ENCODE measurements at places on chromosomes 12 and 14.

- DNase-seq: no peak
Observed at GRCh38 chr14:34177466-34177865, 226.6 kb upstream of the EGLN3 start.

DNA sequence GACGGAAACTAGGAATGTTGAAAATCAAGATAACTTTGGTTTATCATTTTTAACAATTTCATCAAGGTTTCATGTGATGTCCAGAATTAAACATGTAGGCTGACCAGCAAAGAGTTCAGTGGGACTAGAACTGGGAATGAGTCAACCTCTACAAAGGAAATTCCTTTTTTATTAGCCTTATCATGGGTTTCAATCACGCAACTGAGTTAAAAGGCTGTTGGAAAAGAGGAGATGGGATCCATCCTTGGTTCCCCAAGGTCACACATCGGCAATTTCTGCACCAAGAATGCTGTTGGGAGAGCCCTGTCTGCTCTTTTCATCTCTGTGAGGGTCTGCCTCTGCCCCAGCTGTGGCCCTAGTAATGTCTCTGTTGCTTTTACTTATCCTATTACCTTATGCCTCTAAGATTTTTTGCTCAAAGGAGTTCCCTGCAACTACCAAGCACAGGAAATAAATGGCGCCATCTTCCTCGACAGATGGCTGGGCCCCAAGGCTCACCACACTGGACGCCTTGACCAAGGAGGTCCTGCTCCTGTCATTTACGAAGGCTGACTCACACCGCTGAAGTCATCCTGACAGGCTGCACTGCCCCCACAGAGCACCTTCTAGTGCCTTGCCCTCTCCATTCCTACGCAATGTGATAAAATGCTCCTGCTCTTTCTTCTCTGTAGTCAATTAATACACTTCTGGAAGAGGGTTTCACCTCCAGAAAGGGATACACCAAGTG lies 367.4 kb downstream of the GXYLT1 start:
- no peak for DNase-seq

DNA sequence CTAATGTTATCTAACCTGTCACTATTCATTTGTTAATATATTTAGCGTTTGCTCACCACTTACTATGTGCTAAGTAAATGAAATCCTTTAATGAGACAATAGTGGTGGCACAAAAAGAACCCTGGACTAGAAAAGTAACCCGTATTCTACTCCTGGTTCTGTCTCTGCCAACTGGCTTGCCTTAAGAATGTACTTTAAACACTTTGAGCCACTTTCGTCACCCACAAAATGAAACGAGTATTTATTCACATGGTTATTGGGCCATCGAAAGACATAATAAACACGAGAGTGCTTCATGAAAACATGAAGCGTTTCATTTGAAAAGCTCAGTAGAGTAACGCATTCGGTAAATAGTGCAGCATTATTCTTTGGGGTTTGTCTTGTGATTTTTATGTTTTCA lies 254.7 kb downstream of the EGLN3 start:
- no peak for DNase-seq

DNA sequence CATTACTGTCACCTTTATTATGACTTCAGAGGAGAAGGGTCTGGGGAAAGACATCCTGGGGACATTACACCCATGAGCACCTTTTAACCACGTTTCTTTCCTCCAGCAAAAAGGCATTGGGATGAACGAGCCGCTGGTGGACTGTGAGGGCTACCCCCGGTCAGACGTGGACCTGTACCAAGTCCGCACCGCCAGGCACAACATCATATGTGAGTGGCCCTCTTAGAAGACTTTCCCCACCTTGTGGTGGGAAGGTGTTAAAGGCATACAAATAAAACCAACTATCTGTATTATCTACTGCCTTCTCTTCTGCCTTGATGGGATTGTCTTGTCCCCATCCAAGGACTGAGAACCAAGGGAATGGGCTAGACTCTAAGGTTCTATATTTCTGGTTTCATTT lies 6.0 kb downstream of the PSMD9 start:
- DNase-seq: no peak

GRCh38 chr14:94306047-94306978 lies 13.2 kb upstream of the SERPINA10 start:
- no peak for DNase-seq

- no peak for DNase-seq
Observed at GRCh38 chr14:33676135-33676566, 274.7 kb downstream of the EGLN3 start.

- DNase-seq: no peak
Observed at GRCh38 chr14:86464341-86464740, 934.4 kb downstream of the FLRT2 start.

DNA sequence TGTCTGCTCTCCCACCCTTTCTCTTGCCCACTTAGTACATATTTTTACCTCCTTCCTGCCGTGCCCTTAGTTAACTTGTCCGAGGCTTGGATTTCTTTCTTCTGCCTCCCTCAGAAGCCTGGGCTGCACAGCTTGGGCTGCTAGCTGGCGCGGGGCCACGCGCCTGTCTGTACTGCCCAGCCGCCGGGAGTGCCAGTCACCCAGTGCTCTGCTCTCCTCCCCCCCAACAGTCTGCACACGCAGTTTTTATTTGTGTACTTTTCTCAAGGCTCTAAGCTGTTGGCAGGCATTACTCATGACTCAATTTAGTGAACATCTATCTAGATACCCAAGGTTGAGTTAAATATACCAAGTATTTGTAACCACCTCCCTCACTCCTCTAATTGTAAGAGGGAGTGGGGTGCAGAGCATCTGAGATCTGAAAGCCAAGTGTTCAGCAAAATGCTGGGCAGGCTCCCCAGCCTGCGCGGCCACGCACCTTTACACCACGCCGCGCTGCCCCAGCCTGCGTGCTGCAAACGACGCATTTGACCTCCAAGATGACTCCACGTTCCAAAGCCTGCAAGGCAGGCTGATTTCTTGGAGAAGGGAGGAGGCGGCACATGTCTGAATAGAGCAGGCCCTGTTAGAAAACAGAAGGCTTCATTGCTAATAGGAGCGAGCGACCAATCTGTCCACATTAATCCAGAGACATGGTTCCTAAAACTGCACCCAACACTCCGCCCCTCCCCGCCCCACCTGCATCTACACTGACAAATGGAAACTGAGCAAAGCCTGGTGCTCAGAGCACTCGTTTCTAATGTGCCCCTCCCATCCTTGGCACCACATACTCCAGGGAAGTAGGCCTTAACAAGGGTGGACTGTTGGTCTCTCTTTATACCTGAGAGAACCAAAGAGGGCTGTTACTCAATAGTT lies 18.2 kb upstream of the CACNA2D4 start:
- DNase-seq: no peak

- DNase-seq: no peak
Observed at GRCh38 chr14:30854492-30854891, 19.9 kb upstream of the COCH start.

DNA sequence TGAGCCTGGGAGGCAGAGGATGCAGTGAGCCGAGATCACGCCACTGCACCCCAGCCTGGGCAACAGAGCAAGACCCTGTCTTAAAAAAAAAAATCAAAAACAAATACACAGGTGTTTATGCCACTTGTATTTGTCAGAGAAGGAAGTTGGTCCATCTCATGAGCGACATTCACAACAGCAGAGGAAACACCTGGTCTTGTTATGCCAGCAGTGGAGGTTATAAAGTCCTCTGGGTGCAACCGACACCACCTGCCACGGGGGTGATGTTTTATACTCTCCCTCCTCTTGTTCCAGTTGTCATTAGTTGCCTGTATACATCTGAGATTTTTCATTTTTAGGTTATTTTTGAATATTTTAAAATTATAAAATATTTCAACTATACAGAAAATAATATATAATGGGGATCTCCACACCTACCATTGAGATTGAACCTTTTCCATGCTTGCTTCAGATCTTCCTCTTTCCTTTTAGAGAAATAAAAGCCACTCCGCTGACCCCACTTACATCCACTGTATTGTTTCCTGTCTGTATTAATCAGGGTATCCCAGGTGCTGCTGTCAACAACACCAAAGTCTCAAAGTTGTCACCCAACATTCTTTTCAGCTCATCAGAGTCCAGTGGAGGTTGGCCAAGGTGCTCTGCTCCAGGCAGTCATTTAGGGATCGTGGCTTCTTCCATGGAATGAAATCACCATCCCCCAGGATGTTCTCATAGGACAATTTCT lies 65.1 kb downstream of the RNFT2 start:
- no peak for DNase-seq

- DNase-seq: no peak
Observed at GRCh38 chr12:29110506-29111442, 38.3 kb upstream of the FAR2 start.

DNA sequence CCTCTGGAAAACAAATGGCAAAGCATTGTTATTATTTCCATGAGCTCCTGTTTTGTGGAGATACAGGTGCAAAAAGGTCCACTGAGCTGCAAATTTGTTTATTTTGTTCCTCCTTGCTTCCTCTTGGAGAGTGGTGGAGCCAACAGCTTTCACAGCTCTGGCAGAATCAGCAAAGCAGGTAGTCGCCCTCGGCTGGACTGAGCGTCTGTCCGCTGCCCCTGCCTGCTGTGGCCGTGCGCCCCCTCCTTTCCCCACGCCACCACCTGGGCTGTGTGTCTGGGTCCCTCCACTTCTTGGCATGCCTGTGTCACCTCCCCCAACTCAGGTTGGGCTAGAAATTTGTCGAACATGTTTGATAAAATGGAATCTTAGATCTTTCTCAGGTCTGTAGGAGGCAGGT lies 188.2 kb downstream of the TSPAN9 start:
- no peak for DNase-seq

- DNase-seq: no peak
Observed at GRCh38 chr14:33792009-33792719, 158.7 kb downstream of the EGLN3 start.

- DNase-seq: no peak
Observed at GRCh38 chr14:60968099-60968498, 12.8 kb downstream of the TRMT5 start.

DNA sequence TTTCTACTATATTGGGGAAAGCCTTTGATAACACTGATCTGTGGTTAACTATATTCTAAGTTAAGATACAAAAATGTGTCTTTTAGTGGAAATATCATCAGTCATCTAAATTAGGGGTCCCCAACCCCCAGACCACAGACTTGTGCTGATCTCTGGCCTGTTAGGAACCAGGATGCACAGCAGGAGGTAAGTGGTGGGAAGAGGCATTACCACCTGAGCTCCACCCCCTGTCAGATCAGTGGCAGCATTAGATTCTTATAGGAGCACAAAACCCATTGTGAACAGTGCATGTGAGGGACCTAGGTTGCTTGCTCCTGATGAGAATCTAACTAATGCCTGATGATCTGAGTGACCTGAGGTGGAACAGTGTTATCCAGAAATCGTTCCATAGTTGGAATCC lies 28.3 kb upstream of the LIN7A start:
- no peak for DNase-seq

DNA sequence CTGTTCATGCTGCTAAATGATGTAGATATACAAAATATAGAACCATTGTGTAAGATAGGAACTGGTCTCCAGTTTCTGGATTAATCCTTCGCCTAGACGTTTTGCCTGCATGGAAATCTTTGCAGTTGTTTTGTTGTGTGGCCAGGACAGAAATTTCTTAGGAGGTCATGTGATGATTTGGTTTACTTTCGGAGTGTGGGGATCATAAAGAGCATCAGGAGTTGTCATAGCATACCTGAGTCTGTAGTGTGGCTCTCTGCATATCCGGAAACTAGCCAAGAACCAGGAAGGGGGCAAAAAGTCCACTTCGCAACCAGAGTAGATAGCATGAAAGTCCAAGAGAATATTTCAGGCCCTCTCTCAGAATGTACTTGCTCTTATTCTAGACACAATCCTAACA lies 3.1 kb downstream of the SAMD4A start:
- DNase-seq: no peak

DNA sequence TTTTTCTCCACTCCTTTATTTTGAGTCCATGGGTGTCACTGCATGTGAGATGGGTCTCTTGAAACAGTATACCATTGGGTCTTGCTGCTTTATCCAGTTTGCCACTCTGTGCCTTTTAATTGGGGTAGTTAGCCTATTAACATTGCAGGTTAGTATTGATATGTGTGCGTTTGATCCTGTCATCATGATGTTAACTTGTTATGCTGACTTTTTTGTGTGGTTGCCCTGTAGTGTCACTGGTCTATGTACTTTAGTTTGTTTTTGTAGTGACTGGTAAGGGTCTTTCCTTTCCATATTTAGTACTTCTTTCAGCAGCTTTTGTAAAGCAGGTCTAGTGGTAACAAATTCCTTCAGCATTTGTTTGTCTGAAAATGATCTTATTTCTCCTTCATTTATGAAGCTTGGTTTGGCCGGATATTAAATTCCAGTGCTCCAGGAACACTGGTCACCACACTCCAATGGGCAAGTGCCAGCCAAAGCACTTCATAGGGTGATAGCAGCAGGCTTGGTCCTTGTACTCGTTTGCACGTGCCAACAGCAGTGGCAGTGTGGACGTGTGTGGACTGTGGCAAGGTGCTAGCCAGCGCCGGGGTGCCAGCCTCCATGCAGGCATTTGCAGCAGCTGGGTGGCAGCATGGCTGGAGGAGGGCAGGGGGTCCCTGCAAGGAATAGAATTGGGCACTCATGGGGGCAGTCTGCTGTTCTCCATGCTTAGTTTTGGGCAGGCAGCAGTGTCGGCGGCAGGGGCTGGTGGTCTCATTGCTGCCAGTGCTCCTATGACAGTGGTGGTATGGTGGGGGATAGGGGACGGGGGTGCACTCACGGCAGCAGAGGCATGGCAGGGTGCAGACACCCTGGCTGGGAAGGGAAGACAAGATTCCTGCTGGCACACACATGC lies 53.5 kb downstream of the FRS2 start:
- no peak for DNase-seq

DNA sequence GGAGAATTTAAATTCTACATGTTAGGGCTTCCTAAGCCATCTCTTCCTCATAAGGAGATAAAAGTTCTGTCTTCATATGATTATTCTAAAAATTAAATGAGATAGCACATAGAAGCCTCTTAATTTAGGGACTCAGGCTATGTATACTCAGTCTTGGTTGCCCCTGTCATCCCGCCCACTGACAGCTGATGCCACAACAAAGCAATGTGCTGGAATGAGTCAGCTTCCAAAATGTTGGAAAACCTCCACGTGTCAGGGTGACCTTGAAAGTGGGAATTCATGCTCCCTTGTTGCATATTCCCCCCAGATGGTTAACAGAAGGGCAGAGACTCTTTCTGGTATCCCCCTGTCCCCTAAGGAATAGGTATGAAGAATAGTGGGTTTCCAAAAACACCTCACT lies 238.0 kb upstream of the DDHD1 start:
- no peak for DNase-seq

GRCh38 chr12:49979791-49980190 lies 7.0 kb downstream of the AQP6 start:
- no peak for DNase-seq

DNA sequence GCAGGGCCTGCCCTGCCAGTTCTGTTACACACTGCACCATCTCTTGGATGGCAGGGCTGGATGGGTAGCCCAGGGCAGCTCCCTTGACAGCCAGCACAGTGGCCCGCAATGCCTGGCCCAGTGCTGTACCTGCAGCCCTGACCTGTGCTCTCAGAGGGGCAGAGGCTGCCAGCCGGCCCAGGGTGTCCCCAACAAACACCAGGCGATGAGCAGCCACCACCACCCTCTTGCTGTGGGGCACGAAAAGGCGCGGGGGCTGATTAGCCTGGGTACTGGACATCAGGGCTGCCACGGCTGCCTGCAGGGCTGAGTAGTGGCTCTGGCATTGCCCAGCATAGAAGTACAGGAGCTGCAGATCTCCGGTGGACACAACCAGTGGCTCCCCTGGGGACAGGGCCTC lies 4.6 kb upstream of the SLC22A17 start:
- peak; percentile 42 for DNase-seq

- DNase-seq: no peak
Observed at GRCh38 chr12:50119387-50119786, 7.4 kb downstream of the COX14 start.
